ENCODE measurements at places on chromosomes 11 and 22.

DNA sequence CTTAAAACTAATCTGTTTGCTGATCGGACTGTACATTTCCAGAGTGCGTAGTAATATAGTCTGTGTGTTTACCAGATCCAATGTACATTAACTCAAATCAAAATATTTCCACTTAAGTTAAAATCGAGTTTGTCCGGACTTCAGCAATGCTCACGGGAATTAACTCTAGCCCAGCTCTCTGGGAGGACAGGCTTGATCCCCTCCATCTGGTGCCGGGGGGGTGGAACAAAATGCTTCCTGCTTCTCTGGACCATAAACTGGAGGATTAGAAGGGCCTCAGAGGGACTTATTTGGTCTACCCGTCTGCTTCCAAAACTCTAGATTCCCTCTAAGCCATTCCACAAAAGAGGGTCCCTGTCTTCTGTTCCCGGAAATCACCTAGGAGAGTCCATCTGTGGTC, 511.2 kb downstream of the BUD13 start:
- no peak for DNase-seq

DNA sequence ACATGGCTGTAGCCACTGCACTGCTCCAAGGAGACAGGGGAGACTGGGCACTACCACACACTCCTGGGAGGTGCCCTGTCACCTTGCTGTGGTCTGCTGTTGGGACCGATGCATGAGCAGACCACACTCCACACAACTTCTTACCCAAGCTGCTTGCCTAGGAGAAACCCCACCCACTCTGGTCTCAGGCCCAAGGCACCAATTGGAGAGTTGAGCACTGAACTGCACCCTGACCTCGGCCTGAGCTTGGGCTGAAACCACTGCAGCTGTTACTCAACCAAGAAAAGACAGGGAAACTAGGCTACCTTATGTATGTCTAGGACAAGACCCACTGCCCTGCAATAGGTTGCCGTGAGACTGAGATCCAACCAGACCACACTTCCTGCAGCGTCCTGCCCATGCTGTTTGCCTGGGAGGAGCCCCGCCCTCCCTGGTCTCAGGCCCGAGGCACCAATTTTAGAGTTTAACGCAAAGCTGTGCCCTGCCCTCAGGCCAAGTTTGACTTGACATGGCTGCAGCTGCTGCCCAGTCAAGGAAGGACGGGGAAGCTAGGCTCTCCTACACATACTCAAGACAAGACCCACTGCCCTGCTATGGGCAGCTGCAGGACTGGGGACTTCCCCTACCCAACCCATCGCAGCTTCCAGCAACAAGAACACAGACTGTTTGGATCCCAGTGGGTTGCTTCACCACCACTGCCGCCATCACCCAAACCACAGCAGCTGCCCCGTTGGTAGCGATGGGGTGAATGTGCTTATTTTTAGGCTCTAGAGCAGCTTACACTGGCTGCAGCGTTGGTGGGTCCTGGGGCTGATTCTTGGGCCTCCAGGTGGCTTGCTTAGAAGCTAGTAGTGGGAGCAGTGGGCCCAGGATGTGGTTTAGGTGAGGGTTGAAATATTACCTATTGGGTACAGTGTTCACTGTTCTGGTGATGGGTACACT, 66.8 kb downstream of the BRD1 start:
- no peak for DNase-seq

- no peak for DNase-seq
Measured at GRCh38 chr11:114679505-114679904, 1.2 kb downstream of the NXPE2 start.

DNA sequence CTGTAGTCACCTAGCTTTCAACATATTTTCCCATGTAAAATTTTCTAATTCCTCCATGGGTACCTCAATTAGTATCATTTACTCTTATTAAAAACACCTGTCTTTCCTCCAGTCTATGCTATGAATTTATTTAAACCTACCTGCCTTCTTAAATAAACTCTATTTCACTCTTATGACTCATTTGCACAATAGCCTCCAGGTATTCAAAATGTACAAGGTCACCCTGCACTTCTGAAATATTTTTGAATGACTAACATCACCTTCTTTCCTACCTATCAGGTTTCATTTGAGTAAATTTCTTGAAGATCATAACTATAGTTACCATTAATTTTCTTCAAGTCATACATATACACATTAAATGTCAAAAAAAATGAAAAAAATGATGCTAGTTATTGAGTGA, 939.7 kb downstream of the DLG2 start:
- no peak for DNase-seq

- no peak for DNase-seq
Measured at GRCh38 chr11:69257838-69258658, 35.9 kb upstream of the MYEOV start.
